NCI-H187 treated with DMSO at 0.1 percent for 48 hours (cell line): ENCODE measurements at places on chromosomes 1 and 21.

GRCh38 chr1:212858461-212859265 lies 588 bp downstream of the FLVCR1 start:
- no peak for DNase-seq

DNA sequence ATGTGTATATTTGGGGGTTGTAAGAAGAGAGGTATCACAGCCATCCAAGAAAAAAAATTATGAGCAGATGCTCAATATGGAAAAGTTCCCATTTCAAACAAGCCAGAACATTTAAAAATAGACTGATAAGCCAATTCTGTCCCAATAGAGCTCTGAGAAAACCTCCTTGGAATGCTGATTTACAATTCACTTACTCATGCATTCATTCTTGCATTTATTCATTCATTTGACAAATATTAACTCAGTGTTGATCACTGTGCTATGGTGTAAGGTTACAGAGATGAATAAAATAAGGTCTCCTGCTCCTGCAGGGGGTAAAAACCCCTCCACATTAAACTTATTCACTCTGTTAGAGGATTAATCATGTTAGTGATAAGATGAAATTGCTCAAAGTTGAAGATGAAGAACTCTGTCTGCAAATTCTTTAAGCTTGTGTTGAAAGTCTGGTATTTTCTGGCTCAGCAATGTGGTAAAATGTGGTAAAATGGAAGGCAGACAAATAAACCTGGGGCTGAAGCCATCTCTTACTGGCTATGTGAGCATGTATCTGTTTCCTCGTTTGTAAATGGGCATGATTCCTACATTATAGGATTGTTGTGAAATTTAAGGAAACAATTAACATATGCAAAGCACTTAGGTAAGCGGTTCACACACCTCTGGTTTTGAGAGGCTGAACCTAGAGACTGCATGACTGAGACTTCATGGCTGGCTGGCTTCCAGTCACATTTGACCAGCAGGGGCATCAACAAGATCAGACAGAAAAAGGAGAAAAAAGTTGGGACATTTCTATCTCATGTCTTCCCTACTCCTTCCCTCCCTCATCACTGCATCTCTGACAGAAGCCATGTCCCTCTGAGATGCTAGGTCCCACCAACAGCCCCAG lies 45.0 kb upstream of the DAB1 start:
- DNase-seq, result no peak

GRCh38 chr1:39450956-39451606 lies 40.4 kb upstream of the BMP8A start:
- DNase-seq, result no peak

DNA sequence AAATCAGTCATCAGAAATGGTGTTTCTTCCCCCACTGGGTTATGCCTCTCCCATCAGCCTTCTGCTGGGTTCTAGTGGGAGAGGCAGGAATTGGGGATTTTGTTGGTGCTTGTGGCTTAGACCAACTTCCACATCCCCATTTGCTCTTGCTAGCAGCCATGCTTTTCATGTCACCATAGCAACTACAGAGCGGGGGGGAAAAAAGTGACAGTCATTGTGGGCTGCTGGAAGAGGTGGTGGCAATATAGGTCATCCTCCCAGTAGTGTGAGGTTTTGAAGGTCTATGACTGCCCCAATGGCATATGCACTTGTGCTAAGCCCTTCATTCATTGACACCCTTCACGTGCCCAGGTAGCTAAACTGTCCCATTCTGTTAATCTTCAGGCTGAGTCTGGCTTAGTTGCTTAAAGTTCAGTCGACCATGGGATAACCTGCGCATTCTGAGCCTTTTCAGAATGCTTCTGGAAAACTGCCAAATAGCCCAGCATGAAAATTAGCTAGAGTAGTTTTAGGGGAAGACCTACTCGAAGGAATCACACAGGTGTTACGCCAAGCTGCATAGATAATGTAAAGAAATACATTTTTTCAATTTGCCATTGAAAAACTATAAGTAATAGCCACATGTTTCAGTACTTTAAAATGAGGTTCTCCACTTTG lies 53.7 kb upstream of the ZNF326 start:
- no peak for DNase-seq

GRCh38 chr1:225866981-225867380 lies 15.2 kb downstream of the TMEM63A start:
- no peak for DNase-seq

- no peak for DNase-seq
Observed at GRCh38 chr1:199460933-199461332, 566.6 kb upstream of the NR5A2 start.

- no peak for DNase-seq
Observed at GRCh38 chr1:12127206-12127810, 39.5 kb upstream of the TNFRSF1B start.

GRCh38 chr21:31760931-31761330 lies 29.0 kb upstream of the SCAF4 start:
- no peak for DNase-seq

GRCh38 chr1:82800721-82801120 lies 1000.0 kb downstream of the ADGRL2 start:
- DNase-seq, result no peak

GRCh38 chr1:100152271-100152670 lies 19.3 kb downstream of the TRMT13 start:
- DNase-seq, result no peak

DNA sequence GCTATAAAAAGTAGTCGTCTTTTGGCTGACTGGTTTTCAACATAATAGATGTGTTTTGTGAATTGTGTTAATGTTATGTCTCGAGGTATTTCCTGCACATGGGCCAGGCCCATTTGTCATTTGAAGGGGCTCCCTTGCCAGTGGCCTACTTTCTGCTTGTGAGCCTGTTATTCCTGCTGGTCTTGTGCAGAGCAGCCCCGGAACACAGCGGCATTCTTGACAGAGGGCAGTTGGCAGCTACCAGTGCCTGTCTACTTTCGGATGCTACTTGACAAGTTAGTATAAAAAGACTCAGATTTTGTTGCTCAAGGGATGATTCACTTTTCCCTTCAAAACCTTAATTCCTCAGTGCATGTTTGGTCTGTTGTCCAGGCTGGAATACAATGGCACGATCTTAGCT lies 28.5 kb downstream of the PGM1 start:
- DNase-seq, result no peak

- no peak for DNase-seq
Observed at GRCh38 chr21:15259824-15260223, 195.0 kb upstream of the NRIP1 start.

DNA sequence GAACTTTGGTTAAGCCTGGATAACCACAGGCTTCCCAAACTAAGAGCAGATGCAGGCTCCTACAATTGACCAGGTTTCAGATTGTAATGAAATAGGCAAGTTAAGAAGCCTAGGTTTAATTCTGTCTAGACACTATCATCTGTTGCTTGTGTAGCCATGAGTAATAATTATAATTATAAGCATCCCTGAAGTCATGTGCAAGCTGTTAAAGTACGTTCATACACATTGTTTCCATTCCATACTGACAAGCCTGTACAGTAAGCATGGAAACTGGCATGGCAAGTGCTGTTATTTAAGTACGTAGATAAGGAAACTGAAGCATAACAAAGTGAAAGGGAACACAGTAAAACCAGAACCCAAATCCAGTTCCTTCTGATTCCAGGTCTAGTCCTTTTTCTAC lies 557.2 kb upstream of the BEND5 start:
- no peak for DNase-seq

DNA sequence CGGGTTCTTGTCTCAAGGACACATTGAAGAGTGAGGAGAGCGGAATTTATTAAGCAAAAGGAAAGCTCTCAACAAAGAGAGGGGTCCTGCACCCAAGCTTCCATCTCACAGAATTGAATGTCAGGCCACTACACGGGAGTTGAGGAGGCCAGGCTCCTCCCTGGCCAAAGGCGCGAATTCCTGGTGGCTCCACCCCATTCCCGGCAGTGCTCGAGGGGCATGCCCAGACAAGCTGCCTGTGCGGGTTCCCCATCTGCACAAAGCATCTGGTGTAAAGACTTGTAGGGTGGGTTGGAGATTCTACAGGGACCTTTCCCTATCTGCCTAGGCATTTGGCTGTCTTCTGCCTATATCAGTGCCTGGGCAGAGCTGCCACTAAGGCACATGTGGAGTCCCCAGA lies 648.5 kb upstream of the PKN2 start:
- no peak for DNase-seq

DNA sequence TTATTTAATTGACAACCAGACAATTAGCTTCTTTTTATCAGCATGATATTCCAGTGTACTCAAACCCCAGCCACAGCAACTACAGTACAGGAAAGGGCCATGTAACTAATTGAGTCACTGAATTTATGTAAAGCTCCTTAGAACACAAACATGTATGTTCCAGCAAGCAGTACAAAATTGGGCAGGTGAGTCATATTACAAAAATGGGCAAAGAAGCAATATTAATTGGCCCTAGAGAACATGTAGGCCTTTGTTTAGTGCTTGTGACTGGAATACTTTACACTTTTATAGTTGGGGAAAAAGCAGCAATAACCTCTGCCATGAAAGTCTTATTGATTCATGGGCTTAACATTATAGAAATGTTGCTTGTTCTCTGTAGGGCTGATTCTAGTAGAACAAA lies 31.8 kb downstream of the CLEC20A start:
- DNase-seq, result no peak

- no peak for DNase-seq
Observed at GRCh38 chr1:12478612-12478985, 139.4 kb downstream of the DHRS3 start.

GRCh38 chr1:2978691-2979190 lies 42.5 kb upstream of the ACTRT2 start:
- DNase-seq, result no peak

DNA sequence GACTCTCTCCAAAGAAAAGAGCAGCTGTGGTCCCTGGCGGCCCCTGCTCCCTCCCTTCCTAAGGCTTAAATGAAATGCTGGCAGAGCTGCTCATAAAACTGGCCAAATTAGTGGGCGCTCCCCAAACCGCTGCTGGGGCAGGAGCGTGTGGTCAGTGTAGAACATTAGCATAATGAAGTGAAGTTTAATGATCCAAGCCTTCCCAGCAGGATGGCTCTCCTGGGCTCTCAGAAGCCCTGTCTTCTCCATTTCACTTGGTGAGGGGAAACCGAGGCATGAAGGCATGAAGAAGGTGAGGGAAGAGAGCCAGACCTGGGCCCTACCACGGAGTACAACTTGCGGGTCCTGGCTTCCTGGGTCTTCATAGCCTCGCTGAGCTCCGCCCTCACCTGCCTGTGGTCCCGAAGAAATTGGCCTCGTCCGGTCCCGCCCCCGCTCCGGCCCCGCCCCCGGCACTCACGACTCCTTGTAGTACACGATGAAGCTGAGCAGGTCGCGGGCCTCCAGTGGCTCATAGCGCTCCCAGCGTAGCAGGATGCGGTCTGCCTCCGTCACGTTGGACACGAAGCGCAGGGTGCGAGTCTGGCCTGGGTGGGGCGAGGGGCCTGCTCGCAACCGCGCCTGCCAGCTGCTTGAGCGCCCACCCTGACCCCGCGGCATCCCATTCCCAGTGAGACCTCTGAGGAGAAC lies 10.3 kb downstream of the INSRR start:
- DNase-seq, result no peak

DNA sequence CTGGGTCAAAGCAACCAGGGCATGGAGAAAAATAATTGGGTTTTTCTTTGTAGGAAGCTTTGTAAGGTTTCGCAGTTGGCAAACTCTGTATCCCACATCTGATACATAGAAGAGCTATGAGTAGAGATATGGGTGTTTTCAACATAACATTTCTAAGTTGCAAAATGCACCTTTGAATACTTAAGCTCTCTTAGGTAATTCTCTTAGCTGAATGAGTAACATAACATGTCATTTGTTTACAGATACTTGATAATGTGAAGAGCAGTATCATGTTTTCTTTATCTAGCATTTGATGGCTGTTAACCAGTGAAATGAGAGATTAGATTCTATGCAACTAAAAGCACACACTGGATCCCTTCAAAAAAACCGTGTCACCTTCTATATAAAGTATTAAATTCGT lies 21.6 kb downstream of the RAVER2 start:
- DNase-seq, result no peak

GRCh38 chr1:29379443-29380073 lies 143.2 kb downstream of the PTPRU start:
- DNase-seq, result no peak

GRCh38 chr1:61604684-61605083 lies 120.3 kb downstream of the TM2D1 start:
- DNase-seq, result no peak

- DNase-seq, result no peak
Observed at GRCh38 chr1:176884286-176884685, 280.2 kb downstream of the ASTN1 start.

DNA sequence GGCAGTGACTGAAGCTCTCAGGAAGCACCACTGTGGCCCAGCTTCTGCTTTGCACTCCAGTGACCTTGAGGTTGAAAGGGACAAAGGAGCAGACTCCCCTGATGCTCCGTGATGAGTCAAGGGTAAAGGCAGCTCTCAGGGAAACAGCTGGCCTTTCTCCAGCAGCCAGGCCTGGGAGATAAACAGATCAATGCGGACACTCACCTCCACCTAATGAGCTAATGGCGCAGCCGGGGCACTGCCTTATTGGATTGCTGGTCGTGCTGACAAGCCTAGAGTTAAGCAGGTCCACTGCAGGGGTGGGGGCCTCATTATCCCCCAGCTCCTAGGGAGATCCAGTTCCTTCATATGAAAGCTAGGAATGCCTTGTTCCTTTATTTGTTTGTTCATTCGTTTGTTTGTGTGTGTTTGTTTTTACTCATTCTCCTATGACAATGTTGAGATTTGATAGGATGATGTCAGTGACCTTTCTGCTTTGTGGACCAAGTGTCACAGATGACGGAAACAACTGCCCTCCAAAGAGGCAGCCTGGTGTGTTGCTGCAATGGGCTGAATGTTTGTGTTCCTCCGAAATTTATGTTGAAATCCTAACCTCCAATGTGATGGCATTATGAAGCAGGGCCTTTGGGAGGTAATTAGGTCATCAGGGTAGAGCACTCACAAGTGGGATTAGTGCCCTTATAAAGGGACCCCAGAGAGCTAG lies 141.4 kb upstream of the BEND5 start:
- no peak for DNase-seq

DNA sequence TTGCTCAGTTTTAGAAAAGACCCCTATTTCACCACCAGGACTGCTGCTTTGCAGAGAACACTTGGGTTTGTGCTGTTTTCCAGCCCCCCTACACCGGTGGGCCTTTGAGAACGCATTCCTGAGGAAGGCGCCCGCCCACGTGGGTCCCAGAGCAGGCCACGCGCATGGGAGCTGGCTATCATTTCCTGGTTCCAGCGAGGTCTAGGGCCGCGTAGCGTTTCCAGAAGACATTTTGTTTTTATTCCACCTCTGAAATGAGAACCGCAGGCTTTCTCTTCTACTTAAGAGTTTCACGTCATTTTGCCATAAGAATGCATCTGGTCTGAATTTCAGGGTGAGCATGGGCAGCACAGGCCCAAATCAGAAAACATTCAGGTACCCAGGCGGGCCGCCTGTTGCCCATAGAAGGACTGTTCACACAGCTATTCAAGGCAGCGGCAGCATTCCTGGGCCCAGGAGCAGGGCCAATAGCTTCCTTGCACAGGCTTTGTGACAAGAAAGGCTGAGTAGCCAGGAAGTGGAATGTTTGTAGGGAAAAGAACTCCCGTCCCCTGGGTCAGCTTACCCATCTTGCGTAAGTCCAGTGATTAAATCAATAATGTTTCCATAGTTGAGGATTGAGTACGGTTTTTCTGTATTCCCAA lies 1.4 kb upstream of the KLHL21 start:
- DNase-seq, result no peak
